ENCODE measurements at places on chromosomes 2 and 18.

DNA sequence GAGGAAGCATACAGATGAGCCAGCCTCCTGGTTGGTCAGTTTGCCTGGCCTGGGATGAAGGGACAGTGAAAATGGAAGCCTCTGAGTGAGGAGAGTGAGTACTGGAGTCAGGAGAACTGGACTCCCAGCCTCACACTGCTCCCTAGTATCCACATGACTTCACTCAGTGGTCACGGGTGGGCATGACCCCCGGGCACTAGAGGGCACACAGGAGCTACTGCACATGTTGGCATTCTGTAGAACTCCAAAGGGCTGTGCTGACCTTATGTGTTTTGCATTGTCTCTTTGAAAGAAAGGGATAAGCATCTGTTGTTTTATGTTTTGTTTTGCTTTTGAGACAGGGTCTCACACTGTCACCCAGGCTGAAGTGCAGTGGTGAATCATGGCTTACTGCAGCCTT is 23.7 kb downstream of the NCAPH start:
- no peak for DNase-seq

GRCh38 chr2:42351864-42352263 is 9.2 kb downstream of the COX7A2L start:
- no peak for DNase-seq

DNA sequence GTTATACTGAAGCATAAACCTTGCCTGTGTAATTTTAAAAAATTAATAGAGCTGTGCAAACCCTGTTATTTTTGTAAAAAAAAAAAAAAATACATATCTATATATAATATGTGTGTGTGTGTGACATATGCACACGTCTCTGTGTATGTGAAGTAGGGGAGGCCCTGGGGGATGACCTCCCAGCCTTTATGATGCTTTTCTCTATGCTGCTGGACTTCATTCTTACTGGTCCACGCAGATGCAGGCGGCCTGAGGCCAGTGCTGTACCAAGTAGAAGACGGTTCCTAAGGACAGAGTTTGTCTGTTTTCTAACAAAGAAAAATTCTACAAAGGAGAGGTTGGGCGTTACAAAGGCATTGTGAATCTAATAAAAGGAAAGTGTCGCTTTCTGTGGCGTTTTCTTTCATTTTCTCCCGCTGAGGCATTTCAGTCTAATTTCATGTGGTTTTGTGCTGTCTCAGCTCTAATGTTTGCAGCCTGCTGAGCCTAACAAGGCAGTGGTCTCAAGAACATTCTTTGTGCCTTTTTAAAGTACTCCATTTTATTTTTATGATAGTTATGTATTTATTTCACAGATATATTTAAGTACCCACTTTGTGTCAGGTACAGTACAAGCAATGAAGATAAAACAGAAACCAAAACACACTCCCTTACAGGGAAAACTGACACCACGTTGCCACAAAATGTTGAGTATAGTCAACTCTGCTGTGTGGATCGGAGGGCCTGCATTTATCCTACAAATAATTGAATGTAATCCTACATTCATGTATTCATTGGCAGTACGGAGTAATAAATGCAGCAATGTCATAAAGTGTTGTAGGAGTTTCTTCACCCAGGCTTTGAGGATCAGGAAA is 118.0 kb downstream of the RAB3GAP1 start:
- no peak for DNase-seq

- no peak for DNase-seq
These were observed 18.9 kb downstream of the SNORC start for GRCh38 chr2:232888839-232889529.

- DNase-seq, result no peak
These were observed 15.8 kb downstream of the DSC1 start for GRCh38 chr18:31146809-31147208.

DNA sequence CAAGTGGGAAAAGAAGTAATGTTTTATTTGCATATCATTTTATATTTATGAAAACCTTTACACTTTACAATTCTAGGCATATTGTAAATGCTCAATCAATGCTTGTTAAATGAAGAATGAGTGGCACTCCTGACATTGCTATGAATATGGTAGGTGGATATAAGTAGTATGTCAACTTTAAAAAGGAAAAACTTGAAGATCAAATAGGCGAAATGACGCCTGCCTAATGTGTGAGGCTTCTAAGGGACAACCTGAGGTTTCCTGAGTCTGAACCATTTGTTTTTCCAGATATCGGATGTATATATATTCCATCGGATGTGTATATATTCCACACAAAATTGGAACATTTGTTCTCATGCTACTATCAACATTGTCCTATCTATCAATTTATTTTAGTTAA is 1.4 kb downstream of the STAT4 start:
- DNase-seq, result no peak

GRCh38 chr18:80253236-80253635 is 5.9 kb upstream of the PARD6G start:
- no peak for DNase-seq

DNA sequence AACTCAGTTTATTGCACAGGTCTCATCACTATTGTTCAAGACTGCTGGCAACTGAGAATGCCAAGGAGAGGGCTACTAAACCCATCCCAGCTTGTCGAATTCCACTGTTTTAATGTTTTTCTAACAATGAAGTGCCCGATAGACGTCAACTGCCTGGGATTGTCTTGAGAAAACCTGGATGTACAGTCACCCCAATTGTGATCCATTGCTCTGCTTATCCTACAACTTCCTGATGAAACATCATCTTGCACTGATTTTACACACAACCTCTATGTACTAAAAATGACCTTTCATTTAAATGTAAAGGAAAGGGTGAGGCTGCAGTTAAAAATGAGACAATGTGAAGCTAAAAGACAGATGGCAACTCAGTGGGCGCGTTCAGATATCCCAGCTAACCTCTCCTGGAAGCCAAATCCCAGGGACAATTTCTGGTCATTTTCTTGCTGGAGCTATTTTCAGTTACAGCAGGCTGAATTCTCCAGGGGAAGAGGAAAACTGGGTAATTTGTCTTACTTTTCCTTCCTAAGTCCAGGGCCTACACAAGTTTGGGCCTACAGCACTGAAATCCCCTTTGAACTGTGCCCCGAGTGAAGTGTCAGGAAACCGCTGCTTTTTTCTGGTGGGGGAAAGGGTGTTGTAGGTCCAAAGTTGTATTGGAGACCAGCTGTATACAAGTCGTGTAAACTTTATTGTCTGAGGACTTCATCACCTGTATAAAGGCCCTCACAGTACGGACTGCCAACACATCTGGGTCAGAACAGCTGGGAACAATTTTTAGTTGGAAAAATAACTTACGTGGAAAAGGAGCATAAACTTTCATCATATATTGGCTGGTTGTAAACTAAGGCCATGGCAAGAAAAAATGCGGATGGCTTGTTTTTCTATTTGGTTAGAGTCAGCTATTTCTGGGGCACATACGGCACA is 68.9 kb upstream of the LTBP1 start:
- no peak for DNase-seq

GRCh38 chr2:132419941-132420340 is 3.3 kb downstream of the GPR39 start:
- DNase-seq, result no peak

- no peak for DNase-seq
These were observed 1144.1 kb downstream of the CNTNAP5 start for GRCh38 chr2:125169022-125169763.

- no peak for DNase-seq
These were observed 111.9 kb upstream of the MAPRE2 start for GRCh38 chr18:34929336-34929780.

- DNase-seq, result no peak
These were observed 329.8 kb upstream of the MYT1L start for GRCh38 chr2:2660789-2661355.

DNA sequence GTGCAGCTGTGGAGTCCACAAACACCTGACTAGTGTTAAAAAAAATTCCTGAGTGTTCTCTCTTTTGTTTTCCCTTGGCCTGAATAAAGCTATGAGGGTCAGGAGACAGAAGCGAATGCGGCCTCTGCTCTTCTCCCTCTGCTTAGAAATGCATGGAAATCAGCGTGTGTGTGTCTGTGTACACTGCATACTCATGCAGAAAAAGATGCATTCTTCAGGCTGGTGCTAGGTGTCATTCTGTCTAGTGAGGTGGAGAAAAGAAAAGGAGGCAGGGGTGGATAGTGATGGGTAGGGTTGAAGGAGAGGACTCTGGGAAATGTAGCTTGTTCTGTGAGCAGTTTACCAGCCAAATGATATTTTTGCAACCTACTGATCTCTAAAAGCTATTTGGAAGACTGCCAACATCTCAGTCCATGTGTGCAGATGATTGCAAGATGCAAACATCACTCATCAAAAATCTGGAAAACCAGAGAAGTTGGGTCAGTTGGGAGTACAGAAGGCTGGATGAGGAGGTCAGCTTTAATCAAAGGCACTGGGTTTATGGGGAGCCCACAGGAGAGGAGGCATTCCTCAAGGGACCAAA is 177.7 kb downstream of the INSIG2 start:
- no peak for DNase-seq

DNA sequence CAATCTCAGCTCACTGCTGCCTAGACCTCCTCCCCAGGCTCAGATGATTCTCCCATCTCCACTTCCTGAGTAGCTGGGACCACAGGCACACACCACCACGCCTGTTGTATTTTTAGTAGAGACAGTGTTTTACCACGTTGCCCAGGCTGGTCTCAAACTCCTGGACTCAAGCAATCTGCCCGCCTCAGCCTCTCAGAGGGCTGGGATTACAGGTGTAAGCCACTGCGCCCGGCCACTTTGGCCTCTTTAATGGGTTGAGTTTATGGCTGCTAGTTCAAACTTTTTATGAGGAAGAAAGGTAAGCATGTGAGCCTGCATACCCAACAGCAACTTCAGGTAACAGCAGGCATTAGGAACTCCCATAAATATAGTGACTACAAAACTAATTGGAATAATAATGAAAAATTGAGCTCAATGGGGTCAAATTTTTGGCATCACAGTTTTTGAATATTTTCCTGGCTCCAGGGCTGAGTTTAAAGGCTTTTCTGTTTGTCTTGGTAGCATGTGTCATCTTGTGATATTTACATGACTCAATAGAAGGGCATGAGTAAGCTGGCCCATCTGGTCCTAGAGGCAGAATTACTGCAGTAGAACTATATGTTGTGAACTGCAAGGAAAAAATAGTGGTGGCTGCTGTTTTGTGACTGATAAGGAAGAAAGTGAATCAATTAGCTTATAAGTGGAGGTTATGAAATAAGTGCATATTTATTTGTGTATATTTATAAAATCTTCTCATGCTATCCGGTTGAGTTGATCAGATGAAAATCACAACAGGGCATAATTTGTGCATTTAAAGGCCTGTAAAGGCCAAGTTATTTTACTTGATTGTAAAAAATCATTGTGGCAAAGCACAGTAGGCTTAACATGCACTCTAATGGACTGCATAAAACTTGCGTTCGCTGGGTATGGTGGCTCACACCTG is 24.8 kb downstream of the GALM start:
- no peak for DNase-seq

- DNase-seq, result no peak
These were observed 787.9 kb upstream of the RAB6C start for GRCh38 chr2:129191530-129191929.

- DNase-seq, result no peak
These were observed 403 bp downstream of the TMEM127 start for GRCh38 chr2:96265349-96265839.

GRCh38 chr2:39107156-39107555 is 13.7 kb downstream of the SOS1 start:
- no peak for DNase-seq

DNA sequence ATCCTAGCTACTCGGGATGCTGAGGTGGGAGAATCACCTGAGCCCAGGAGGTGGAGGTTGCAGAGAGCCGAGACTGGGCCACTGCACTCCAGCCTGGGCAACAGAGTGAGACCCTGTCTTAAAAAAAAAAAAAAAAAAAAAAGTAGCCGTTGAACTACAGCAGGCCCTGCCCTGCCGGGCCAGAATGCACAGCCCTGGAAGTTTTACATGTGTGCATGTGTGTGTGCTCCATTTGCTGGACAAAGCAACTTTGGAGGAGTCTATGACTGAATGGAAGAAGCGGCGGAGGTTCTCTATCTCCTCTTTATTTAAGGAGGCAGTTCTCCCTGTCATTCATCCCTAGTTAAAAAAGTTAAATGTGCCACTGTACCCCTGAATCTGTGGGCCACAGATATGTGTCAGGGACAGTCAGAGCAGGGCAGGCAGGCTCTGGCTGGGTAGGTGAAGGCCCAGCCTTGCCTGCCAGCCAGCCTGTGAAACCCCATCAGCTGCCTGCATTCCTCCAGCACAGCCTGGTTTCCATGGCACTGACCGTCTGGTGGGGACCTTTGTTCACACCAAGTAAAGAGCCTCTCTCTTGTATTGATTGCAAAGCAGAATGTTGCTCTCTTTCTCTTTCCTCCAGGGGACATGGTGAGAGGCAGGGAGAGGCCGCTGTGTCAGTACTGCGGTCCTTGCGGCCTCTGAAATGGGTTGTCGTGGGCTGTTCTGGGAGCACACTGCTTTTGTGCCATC is 10.9 kb downstream of the LIPG start:
- no peak for DNase-seq

DNA sequence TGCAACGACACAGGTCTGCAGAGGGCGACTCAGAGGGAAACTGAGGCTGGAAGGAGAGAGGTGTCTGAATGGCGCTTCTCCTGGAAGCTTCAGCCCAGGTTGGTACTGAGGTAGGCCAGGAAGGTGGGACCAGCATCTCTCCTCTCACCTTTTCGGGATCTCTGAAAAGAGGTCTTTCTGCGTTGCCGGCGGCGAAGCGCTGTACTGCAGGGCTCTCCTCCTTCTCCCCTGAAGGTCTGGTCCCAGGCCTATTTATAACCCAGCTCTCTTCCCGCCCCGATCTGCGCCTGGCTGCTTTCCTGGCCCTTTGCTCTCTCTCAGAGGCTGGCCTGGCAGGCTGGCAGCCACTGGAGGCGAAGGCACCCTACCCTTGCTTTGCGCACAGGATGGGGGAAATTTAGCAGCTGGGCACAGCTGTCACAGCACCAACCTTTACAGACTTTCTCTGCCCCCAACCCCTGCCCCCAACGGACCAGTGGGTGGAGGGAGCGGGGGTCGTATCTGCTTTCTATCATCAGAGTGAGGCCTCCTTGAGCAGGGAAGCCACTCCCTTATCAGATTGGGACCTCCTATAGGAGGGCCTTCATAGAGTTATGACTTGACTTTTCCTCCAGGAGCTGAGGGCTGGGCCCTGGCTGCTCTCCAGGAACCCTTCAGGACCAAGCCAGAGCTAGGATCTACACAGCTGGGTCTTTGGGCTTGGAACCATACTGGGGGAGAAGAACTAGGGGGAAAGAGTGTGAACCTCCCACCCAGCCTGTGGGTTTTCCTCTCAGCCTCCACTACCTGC is 1.1 kb downstream of the DYSF start:
- DNase-seq, result no peak

- no peak for DNase-seq
These were observed 1866.9 kb upstream of the PIK3C3 start for GRCh38 chr18:40088130-40088529.
